ENCODE measurements at places on chromosomes 3 and 15. TPM values are rescaled to one million over a fixed set of nuclear protein-coding genes. Genes with fewer than 3 reads are reported as not detected.

Gene PTPRG
- 61.4 TPM for total RNA-seq

Gene SPINT1
- total RNA-seq = 138 TPM

Gene PHLDB2
- total RNA-seq = 95.1 TPM

Gene NOX5
- 0.89 TPM for total RNA-seq

Gene TMCO5A
- not detected for total RNA-seq

Gene TEX55
- not detected for total RNA-seq

Gene LYZL4
- not detected for total RNA-seq

Gene PXYLP1
- 26.3 TPM for total RNA-seq

Gene SLC24A5
- not detected for total RNA-seq

Gene DOCK3
- total RNA-seq = 6.0 TPM

Gene GATM
- 47.6 TPM for total RNA-seq

Gene SCG5
- 0.81 TPM for total RNA-seq

Gene GHRL
- 0.81 TPM for total RNA-seq

Gene GP5
- total RNA-seq = 0.21 TPM

GRCh38 chr3:139585820-139586219, 46.3 kb upstream of the RBP1 start:
- no peak for DNase-seq

DNA sequence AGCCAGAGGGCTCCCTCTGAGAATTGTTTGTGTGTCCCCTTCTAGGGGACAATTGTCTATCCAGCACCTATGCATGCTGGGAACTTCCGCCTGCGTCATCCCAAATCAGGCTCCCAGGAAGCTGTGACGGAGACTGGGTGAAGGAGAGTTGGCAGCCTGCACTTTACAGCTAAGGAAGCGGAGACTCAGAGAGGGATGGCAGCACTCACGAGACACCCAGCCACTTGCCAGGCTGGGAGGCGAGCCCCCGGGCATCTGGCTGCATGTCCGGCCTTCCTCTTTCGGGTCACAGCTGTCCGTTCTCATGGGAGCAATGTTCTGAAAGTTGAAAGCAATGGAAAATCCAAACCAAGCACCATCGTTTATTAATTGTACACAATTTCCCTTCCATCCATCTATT, 45.5 kb upstream of the SLC6A11 start:
- peak; percentile 18 for DNase-seq

- DNase-seq = no peak
Observed at GRCh38 chr3:101383656-101384055, 63.3 kb upstream of the IMPG2 start.

- no peak for DNase-seq
Observed at GRCh38 chr15:59999612-60000112, 4.4 kb upstream of the FOXB1 start.

- no peak for DNase-seq
Observed at GRCh38 chr3:63067999-63068645, 192.9 kb upstream of the CADPS start.

GRCh38 chr3:33787328-33788009, 11.0 kb upstream of the PDCD6IP start:
- peak; percentile 65 for DNase-seq

DNA sequence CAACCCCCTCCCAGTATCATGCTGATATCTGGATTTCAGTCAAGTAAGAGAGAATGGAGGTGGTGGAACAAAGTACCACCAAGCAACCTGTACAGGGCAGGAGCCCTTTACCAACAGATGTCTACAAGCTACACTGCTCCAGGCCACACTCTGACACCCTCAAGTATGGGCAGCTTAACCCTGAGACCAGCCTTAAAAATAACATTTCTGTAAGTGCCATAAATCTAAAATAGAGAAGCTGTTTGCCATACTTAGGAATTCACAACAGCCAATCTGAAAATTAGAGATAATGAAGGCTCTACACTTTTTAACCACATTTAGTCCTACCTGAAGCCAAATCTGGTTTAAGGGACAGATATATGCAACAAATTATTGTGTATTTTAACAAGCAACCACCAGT, 59.7 kb downstream of the C3orf70 start:
- no peak for DNase-seq

- no peak for DNase-seq
Observed at GRCh38 chr3:72343078-72343477, 505.2 kb downstream of the SHQ1 start.

- peak; percentile 85 for DNase-seq
Observed at GRCh38 chr15:40787344-40787841, 17.6 kb downstream of the C15orf62 start.

GRCh38 chr15:100889385-100890050, 9.9 kb downstream of the ALDH1A3 start:
- peak; percentile 73 for DNase-seq

DNA sequence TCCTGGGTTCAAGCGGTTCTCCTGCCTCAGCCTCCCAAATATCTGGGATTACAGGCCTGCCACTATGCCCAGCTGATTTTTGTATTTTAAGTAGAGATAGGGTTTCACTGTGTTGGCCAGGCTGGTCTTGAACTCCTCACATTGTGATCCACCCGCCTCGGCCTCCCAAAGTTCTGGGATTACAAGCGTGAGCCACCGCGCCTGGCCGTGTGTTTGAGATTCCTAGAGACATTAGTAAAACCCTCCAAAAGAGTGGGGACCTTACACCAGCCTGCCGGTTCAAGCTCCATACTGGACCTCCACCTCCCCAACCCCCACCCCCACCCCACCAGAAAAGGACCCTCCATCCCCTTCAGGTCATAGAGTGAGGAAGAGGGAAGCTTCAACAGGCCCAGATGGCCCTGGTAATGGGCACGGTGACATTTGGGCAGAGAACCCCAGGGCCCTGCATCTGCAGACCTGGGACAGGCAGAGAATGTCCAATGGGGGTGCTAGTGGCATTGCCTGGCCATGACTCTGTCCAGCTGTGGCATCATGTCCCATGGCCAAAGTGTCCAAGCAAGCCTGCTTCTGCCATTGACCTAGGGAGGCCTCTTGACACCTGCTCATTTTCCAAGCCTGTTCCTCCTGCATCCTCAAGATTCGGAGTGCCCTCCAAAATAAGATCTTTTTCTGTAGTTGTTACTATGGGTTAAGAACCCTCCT, 108.9 kb upstream of the KLF13 start:
- no peak for DNase-seq

- DNase-seq = no peak
Observed at GRCh38 chr3:194352667-194353246, 1.6 kb upstream of the CPN2 start.

- DNase-seq = no peak
Observed at GRCh38 chr15:63483521-63484371, 20.6 kb upstream of the USP3 start.

DNA sequence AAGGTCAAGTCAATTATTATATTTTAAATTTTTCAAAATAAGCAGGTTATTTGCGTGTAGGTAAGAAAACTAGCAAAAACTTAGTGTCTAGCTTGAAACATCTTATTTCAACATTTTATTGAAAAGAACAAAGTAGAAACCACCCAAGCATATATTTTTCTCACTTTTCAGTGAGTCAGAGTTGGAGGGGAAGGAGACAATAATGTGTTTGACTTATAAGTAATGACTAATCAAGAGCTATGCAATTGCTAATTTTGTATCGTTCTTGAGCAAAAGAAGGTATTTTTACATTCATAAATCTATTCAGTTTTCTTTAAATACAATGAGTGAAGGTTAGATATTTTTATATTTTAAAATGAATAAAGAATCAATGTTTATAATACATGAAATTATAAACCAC, 54.4 kb upstream of the P2RY1 start:
- no peak for DNase-seq

GRCh38 chr15:85871545-85871944, 76.8 kb upstream of the KLHL25 start:
- no peak for DNase-seq

GRCh38 chr3:30628901-30629590, 22.6 kb downstream of the TGFBR2 start:
- no peak for DNase-seq

DNA sequence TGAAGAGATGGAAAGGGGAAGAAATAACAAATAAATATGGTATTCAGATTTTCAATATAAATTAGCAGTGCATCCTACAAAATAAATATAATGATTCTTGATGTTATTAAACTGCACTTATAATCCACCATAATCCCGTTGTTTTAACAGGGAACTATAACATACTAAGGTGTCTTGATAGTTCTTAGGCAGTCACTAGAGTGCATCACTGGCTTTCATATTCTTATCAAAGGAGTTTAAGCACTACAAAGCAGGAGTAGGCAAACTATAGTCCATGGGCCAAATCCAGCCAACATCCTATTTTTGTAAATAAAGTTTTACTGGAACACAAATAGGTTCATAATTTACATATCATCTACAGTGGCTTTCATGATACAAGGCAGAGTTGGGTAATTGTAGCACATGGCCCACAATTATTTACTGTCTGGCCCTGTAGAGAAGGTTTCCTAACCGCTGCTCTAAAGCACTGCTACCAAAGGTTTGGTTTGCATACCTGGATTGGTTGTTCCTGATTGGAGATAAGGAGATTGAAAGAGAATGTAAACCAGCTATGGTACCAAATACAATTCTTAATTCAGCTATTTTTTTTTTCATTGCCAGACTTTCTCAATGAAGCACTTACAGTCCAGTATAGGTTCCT, 104.3 kb downstream of the ZNF280D start:
- no peak for DNase-seq

DNA sequence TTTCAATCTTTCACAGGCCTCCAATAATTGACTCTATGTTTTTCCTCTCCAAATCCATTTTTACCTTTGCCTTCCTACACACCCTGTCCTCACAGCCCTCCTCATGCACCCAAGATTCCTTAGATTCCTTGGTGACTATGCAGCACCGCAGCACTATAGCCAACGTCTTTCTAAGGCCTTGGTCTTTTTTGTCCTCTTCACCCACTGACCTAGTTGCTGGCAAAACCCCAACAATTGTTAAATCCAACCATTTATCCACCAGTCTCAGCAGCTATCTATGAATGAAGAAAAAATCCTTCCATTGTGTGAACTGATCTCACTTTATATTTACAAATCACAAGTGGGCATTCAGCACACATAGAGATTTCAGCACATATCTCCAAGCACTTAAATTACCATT, 203.9 kb downstream of the VGLL3 start:
- no peak for DNase-seq

- no peak for DNase-seq
Observed at GRCh38 chr3:190003068-190003467, 117.6 kb downstream of the P3H2 start.

DNA sequence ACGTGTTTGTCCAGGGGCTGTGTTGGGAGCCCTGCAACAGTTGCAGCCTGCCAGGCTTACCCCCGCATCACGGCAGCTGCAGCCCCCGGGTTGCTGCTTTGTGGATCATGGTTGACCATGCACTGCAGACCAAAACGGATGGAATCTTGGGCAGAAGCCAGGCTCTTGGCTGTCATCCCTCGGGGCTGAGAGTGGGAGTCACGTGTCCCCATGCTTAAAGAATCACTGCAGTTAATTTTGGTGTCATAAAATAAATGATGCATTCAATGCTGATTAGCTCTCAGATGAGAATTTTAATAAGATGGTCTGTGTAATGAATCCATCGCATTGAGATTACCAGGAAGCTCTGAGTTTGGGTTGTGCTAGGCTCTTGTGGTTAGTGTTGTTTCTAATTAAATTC, 115.6 kb downstream of the CHDH start:
- DNase-seq = no peak

DNA sequence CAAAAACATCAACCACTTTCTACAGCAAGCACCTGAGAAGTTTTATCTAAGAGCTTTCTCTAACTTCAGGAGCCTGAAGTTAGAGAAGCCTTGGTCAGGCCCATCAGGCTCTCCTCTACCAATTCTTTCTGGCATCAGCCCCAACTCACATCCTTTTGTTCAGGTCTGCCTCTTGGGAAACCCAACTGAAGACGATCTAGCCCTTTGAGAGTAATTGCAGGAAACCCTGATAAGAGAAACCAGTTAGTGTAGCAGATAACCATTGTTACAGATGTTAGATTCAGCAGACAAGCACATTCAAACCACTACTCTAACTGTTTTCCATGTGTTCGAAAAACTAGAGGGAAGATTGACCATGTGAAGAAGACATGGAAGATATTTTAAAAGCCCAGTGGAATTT, 27.0 kb upstream of the DYNC1LI1 start:
- no peak for DNase-seq

DNA sequence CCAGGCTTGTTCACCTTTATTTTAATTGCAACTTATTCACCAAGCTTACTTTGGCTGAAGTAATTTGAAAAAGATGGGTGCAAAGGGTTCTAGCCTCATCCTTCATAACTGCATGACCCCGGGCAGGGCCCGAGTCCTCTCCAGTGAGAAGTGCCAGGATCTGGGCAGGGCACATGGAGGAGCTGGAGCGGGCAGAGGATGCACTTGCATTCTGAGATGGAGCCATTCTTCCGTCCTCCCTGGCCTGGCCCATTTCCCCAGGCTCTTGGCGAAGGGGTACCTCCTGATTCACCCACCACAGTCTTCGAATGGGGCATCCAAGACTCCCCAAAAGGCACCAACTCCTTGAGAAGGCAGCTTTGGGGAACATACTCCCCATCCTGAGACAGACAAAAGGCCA, 22.5 kb upstream of the PLXND1 start:
- no peak for DNase-seq

DNA sequence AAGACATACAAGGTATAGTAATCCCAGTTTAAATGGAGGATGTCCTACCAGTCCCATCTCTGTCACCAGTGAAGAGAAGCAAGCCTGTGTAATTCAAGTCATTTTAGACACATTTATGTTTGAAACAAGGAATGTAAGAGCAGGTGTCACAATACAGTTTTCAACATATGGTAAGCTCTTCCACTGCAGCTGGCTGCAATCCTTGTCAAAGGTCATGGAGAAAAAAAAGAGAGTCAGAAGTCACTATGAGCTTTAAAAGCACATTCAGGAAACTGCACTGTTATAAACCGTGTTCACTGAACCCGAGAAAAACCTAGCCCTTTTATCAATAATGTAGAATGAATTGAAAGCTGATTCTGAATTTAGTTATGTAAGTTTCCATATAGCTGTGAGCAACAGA, 206.4 kb downstream of the NAALADL2 start:
- DNase-seq = no peak

DNA sequence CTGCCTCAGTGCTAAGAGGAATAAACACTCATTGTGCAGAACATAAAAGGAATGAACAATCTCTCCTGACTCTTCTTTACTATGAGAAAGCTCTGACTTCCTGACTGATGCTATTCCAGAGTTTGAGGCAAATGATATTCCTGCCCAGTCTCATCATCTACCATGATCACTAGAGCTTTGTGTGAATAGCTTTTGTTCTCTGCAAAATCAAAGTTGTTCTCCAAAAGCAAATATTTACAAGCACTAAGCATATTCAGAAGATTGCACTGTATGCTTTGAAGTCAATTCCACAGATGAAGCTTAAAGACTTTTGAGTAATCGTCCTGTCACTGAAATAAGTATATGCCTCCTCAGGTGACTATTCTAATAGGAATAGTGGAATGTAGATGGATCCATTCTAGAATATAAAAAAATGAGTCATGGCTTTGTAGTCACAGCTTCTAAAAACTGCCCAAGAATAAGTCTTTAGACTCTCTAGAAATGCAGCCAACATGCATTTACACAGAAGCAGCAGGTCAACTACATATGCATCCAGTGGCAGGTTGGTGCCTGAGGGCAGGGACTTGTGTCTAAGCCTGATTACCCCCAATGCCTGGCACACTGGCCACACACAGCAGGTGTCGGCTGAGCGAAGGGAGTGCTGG, 34.6 kb downstream of the TNFAIP8L3 start:
- no peak for DNase-seq

- no peak for DNase-seq
Observed at GRCh38 chr15:53454843-53455721, 304.4 kb downstream of the WDR72 start.
